RWPE1 (cell line): ENCODE measurements at places on chromosomes 1 and 21.
A peak's percentile ranks its signal among the peaks of the same experiment; 100 is the strongest.

DNA sequence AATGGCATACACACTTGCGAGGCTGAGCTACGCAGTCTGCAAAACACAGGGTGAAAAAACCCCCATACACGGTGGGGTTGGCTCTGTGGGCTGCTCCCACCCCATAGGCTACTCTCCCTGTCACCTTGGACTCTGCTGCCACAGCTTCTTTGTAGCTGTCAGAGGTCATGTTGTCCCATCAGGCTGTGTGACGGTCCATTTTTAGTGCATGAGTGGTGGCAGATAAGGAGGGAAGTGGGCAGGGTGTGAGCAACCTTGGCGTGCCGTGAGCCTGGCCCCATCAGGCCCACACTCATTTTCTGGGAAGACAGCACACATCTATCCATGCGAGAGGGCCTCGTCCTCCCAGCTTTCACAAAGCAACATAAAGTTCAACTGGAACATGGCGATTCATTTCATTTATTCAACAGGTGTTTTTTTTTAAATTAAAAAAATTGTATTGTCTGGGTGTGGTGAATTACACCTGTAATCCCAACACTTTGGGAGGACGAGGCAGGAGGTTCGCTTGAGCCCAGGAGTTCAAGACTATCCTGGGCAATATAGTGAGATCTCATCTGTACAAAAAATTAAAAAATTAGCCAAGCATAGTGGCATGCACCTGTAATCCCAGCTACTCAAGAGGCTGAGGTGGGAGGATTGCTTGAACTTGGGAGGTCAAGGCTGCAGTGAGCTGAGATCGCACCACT is 9.5 kb downstream of the GPR137B start:
- DNase-seq, result no peak

- DNase-seq, result no peak
These were observed 145.5 kb downstream of the CRB1 start for GRCh38 chr1:197413564-197413963.

- DNase-seq, result no peak
These were observed 5.1 kb upstream of the OLIG1 start for GRCh38 chr21:33064623-33065390.

- no peak for DNase-seq
These were observed 39.6 kb upstream of the TRABD2B start for GRCh38 chr1:48036710-48037355.

DNA sequence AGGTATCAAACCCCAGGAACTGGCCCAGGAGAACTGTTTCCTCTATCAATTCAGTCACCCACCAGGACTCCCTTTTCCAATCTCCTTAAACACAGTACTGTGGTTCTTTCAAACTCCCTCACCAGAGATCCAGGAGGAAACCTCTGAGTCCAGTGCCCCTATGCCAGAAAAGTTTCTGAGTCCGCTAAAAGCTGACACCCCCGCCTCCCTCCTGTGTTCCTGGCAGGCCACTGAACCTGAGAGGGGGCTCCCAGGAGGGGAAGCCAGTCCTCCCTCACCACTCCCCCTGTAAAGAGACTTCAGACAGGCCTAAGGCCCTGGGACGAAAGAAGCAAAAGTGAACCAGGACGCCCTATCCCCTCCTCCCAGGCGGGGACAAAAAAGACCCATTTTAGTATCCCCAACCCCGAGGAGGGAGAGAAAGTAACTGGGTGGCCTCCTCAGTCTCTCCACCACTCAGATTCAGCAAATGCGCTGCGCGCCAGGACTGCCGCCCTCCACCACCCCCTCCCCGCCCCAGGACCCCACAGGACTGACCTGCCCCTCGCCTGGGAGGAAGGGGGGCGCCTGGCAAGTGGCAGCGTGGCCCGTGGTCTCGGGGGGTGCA is 624 bp downstream of the SLC41A1 start:
- peak; percentile 71 for DNase-seq

DNA sequence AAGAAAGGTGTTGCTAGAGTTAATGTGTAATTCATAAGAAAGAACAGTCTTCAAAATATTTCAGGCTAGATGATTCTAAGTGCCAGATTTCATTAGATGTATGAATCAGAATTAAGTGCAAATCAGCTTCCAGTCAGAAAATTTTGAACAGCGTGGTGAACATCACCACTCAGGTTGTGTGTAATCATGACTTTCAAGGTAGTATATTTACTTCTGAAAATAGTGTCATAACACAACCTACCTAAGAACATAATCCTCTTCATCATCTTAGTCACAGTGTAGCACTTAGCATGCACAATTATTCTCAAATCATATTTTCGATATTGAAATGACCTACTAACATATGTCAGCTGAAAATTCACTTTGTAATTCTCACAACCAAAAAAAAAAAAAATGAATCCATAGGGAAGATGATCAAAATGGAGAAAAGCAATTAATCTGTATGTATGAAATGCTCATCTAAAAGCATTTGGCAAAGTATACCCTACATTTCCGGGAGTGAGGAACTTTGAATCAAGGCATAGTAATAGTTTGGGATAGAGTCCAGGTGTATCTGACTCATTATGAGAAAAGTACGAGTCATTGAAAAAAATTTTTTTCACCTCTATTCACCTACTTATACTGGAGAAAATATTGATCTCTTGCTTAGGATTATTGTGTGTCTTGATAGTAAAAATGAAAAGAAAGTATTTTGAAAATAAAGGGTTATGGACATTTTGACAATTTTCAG is 221.8 kb upstream of the CHRM3 start:
- peak; percentile 63 for DNase-seq

DNA sequence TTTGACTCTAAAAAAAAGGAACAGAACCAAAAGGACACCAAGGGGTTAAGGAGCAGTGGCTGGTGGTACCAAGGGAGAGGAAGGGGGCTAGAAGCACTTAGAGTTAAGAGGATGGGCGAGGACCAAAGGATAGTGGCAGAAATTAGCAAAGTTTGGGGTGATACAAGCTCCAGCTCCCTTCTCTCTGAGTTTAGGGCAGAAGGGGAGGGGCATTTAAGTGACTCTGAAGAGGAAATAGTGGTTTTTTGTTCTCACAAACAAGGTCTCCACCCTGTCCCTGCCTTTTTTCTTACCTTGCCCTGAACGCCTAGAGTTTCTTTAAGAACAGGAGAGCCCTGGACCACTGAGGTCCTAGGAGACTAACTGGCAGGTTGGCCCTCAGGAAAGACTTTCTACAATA is 3.3 kb downstream of the CDC42SE1 start:
- no peak for DNase-seq

GRCh38 chr1:243447844-243448243 is 192.0 kb downstream of the SDCCAG8 start:
- no peak for DNase-seq

- DNase-seq, result peak; percentile 58
These were observed 107.5 kb downstream of the ZNF281 start for GRCh38 chr1:200302192-200302920.

GRCh38 chr1:154502066-154502743 is at the start of the genes SHE and TDRD10:
SHE (minus strand) TSS chr1:154502412; CDS start chr1:154502026, 386 bp downstream.
TDRD10 (plus strand) TSS chr1:154502219; CDS start chr1:154506904, 4,685 bp downstream.
- no peak for DNase-seq
